ENCODE measurements at places on chromosomes 6 and 20.

DNA sequence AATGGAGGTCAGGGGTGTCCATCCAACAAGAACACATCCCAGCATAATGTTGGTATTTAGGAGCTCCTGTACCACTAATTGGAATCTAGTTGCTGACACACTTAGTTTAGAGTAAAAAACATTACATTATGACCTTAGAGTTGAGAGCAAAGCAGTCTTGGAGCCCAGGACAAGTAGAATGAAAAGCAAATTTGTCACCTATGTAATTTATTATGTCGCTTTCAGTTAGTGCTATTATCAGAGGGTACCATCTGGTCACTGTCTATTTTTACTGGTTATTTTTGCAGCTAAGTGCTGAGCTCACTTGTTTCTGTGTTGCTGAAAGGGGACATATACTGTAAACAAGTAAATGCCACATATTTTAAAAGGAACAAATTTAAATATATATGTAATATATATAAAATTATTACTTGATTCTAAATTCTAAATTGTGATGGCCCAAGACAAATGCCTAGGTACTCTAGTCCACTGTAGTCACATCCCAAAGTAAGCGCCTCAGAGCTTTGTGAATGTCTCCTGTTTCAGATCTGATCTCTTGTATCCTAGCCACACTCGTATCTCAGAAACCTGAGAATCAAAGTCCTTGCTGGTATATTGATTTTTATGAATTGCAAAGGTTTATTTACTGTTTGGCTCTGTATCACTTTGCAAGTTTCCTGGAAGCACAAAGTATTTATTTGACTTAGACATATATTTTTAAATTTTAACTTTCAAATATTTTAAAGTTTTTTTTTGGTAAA, 148.6 kb upstream of the MAN1A1 start:
- no peak for DNase-seq

DNA sequence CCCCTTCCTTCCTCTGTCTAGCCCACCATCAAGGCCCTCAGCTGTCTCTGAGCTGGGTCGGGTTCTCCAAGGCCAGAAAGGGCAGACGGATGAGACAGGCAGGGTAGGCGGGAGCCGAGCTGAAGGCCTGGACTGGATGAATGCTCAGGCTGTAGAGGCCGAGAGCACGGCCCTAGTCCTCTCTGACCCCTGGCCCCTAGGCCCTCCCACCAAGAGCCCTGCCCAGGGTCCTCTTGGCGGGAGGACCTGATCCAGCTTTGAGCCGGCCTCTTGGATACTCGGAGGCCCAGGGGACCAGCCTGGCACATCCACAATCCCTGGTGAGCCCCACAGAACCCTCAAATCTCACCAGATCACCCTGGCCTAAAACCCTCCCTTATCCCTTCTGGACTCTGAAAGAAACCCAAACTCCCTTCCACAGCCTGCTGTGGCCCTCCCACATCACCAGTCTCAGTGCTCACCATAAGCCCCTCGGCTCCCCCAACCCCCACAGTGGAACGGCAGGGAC, 8.2 kb downstream of the ADISSP start:
- DNase-seq: no peak

GRCh38 chr6:96330884-96331283, 190.7 kb upstream of the UFL1 start:
- no peak for DNase-seq

GRCh38 chr6:1757131-1757530, 147.4 kb downstream of the FOXC1 start:
- no peak for DNase-seq

GRCh38 chr20:64062596-64063388, at the start of gene TCEA2:
Gene TCEA2, plus strand, starts transcription at chr20:64063198. Its CDS starts 115 bp downstream, at chr20:64063313.
- peak; percentile 96 for DNase-seq

DNA sequence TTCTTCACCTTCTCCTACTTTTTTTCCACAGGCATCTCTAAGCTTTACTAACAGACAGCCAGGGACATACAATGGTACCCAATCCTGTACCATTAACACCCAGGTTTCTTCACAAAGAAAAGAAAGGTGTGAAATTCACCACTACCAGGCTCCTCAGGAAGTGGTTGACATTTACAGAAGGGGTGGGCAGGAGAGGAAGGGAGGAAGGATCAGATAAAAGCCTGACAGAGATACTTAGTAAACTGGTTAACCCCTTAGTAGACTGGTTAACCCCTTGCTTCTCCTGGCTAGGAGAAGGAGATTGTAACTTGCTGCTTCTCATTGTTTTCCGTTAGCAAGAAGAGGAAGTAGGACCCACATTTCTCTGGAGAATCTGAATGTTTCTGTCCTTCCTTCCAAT, 7.2 kb downstream of the SAMD3 start:
- no peak for DNase-seq

- no peak for DNase-seq
Measured at GRCh38 chr6:134602123-134602522, 284.2 kb upstream of the SGK1 start.

GRCh38 chr6:130394246-130394645, 28.4 kb downstream of the TMEM200A start:
- peak; percentile 59 for DNase-seq

GRCh38 chr6:100184473-100184872, 190.4 kb upstream of the MCHR2 start:
- DNase-seq: no peak

GRCh38 chr6:132511210-132511830, 1.6 kb downstream of the STX7 start:
- no peak for DNase-seq

DNA sequence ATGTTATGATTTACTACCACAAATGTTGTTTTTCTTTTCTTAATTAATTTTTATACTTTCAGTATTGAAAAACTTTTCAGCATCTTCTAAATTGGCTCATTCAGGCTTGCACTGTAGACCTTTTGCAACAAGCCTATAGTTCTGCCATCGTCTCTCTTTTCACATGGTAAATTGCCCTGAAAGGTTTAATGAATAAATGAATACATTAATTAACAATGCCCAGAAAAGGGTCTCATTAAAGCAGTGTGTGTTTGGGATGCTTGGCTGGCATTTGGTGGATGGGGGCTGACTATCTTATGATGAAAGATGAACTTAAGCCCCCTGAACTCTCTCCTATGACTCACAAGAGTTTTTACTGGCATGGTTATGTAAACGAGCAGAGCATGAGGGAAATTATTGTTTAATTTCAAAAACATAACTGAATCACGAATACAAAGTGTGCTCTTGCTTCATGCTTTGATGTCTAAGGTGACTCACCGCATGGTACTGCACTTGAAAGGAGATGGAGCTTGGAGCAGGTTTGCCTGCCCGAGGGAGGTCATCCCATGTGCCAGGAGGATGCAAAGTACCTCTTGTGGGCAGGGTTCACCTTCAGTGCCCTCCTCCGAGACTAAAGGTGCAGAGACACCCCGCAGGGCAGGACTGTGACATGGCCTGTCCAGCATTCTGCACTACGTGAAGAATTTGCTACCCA, 13.8 kb upstream of the PCK1 start:
- DNase-seq: no peak

DNA sequence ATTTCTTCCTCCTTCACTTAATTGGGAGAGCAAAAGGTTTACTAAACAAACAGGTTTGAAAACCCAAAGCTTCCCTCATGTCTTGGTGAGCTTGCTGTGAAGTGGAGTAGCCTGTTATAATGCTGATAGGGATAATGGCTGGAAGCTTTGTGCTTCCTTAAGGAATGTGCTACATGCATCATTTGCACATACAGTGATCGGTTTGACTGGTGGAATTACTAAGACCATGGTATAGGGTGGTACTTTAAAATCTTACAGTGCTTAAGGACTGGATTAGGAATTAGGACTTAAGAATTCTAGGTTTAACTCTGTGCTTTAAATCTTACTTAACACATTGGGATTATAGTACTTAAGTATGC, 75.7 kb downstream of the ARID1B start:
- no peak for DNase-seq

GRCh38 chr20:17896193-17896723, 72.3 kb downstream of the SNX5 start:
- DNase-seq: no peak

GRCh38 chr6:31621991-31622390, 1.5 kb downstream of the PRRC2A start:
- no peak for DNase-seq

DNA sequence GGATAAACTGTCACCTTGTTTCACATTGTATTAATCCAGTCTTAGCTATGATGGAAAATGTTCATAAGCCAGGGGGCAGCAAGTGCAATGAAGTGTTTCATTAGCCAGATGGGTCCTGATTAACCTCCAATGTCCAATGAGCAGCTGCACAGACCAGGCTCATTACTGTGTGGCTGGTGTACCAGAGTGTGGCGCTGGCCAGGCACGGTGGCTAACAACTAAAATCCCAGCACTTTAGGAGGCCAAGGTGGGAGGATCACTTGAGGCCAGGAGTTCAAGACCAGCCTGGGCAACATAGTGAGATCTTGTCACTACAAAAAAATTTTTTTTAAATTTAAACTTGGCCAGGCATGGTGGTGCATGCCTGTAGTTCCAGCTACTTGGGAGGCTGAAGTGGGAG, 201.7 kb upstream of the FOXQ1 start:
- no peak for DNase-seq

DNA sequence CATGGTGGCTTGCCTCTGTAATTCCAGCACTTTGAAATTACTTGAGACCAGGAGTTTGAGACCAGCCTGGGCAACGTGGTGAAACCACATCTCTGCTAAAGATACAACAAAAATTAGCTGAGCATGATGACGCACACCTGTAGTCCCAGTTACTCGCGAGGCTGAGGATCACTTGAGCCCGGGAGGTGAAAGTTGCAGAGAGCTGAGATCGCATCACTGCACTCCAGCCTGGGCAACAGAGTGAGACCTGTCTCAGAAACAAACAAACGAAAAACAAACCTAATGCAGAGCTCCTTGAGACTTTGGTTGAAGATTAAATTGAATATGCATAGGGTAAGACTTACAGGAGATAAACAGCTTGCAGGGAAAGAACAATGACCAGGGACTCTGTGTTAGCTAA, 80.8 kb downstream of the SCAF8 start:
- no peak for DNase-seq

GRCh38 chr20:3510110-3510509, 39.3 kb downstream of the ATRN start:
- no peak for DNase-seq

- DNase-seq: no peak
Measured at GRCh38 chr20:49510562-49511122, 28.2 kb upstream of the KCNB1 start.

DNA sequence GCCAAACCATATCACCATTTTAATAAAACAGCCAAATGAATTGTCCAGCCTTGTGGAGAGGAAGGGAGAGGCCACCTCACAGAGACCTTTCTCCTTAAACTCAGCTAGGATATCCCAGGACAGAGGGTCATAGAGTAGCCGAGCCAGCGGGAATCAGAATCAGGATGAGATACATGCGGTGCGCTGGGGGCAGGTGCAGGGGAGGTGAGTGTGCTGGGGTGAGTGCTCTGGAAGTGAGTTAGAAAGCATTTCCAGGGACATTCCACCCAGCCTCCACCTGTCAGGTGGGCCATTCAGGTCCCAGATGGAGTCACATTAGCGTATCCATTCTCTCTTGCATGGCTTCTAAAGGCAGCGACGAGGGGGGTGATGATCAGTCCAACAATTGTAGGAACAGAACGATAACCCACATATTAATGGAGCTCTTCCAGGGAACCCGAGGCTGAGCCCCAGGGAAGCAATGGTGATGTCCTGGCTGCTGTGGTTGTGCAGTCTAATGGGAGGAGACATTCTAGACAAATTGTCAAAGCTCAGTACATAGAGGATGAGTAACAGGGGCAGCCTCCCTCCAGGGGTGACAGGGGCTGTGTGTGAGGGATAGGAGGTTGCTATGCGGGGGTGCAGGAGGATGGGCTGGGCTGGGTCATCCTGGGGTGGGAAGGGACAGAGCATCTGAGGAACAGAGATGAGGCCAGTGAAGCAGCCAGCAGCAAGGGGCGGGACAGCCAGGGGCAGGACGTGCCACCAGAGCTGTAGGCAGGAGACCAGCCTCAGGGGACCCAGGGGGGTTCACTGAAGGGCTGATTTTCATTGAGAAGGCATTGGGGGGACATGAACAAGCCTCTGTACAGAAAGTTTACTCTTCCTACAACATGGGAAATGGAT, 88.7 kb upstream of the FRMD1 start:
- DNase-seq: no peak

- no peak for DNase-seq
Measured at GRCh38 chr6:162845972-162846371, 118.2 kb downstream of the PACRG start.

DNA sequence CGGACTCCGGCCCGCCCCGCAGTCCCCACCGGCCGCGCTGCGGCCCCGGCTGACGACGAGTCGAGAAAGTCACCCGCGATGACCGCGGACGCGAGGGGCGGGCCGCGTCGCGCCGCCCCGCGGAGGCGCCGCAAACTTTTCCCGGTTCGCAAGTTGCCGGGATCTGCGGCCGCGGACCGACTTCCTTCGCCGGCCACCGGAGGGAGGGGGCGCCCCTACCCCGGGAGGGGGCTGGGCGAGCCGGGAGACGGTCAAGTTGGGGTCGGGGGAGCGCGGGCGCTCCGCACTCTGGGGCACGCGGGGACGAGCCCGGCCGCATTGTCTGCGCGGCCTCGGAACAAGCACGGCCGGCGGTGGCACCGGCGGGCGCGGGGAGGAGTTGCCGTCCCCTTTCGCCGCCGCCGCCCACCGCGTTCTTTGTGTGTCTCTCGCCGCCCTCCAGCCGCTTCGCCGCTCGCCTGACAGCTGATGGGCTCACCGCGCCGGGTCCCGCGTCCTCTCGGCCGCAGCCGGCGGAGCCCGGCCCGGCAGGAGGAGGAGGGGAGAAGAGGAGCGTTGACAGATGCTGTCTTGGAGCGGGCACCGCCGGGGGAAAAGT, 131.6 kb downstream of the OGFRL1 start:
- DNase-seq: peak; percentile 37

DNA sequence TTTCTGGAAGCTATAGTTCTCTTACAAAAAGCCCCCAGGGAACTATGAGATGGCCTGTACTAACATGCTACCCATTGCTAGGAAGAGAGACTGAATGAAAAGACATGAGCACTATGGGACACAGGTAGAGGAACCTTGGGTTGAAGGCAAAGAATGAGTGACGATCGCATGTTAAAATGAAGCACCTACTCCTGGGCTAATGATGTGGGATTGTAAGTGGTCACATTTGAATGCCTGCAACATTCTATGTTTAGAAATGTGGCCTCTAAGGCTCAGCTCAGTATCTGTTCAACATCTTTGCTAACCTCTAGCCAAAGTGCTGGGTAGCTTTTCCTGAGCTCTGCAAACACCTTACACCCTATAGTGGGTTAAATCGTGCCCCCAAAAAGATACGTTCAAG, 5.2 kb upstream of the ZC3H12D start:
- no peak for DNase-seq

- no peak for DNase-seq
Measured at GRCh38 chr6:43263314-43264178, 20.3 kb downstream of the TTBK1 start.

DNA sequence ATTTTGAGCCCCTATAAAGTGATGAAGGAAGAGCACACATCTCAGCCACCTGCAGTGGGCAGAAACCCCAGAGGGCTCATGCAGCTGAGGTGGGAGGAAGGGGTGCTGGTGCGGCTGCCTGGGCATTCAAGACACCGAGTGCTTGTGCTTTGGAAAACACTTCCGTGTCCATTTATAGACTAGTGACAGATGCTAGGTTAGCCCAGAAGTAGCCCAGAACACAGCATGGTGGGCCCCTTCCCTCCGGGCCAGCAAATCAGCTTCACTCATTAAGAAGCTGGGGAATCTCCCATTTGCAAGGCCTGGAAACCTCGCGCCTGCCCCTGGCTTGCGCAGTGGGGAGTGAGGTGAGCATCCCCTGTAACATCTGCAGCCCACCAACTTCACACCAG, 12.9 kb downstream of the BEND3 start:
- DNase-seq: no peak

Data from anterior cingulate cortex (tissue), 58 donors.